ENCODE measurements at places on chromosomes 13 and 19.
A peak's percentile ranks its signal among the peaks of the same experiment; 100 is the strongest.

DNA sequence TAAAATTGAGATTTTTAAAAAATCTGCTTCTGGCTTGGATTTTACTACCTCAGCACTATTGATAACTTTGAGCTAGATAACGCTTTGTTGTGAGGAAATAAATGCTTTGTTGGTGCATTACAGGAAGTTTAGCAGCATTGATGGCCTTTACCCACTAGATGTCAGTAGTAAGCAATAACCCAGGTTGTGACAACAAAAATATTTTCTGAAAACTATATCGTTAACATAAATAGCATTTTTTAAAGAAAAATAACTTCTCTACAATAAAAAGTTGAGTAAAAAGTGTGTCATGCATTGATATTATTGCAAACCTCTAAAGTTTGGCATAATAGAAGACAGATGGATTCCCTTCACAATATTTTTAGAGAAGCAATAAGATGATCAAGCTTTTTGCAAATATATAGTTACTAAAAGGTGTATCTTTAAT is 1246.5 kb downstream of the UQCRFS1 start:
- DNase-seq: no peak

DNA sequence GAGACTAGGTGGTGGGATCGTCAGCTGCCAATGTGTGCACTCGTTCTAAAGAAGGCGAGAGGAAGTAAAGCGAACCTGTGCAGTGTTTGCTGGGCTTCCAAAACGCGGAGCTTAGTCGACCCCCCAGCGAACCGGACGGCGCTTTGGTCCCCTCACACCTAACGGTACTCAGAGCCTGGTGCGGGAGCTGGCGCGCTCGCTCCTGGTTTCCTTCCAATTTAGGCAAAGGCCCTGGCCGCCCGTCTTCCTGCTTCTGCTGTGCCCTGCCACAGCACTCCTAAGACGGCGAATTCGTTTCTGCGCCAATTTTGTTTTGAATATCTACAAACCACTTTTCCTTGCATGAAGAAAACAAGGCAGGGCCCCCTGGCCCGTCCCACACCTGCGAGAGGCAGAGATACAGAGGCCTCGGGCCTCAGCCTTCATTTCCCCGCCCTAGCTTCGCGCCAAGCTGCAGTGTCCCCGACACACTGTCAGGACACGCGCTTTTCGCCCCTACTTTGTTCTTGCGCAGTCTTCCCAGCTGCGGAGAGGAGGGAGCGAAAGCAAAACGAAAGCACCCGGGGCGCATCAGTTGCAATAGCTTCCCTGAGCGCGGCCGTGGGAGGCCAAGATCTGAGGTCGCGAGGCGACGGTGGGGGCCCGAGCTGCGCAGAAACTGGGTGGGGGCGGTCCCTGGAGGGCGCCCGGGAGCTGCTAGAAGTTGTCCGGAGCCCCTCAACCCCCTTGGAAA is 111.9 kb downstream of the KCNRG start:
- DNase-seq: no peak

- no peak for DNase-seq
These were observed 9.5 kb downstream of the PHLDB3 start for GRCh38 chr19:43495082-43495481.

DNA sequence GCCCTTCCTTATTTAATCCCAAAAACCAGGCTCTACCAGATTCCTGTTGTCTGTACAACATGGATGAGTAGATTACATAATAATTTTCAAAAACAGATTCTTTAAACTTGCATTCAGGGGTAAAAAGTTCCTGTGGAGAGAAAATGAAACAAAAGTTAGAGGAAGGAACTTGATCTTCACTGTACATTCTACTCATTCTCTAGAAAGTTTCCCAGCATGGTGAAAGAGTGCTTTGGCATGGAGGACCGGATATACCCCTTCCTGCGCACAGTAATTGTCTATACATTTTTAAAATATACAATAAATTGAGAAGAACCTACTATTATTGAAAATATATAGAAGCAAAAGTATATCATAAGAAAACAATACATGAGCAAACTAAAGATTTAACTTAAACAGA is 274.2 kb downstream of the ITGBL1 start:
- no peak for DNase-seq

GRCh38 chr19:55460670-55461258 is 678 bp downstream of the ISOC2 start:
- no peak for DNase-seq

- DNase-seq: no peak
These were observed 250.0 kb downstream of the DNAJC15 start for GRCh38 chr13:43273362-43273761.

GRCh38 chr19:35852029-35852780 is at the start of gene NPHS1:
Gene NPHS1 (minus strand): TSS chr19:35852504. CDS start chr19:35851837, 667 bp downstream.
- no peak for DNase-seq

- DNase-seq: no peak
These were observed 52.8 kb downstream of the GADD45B start for GRCh38 chr19:2528675-2529101.

DNA sequence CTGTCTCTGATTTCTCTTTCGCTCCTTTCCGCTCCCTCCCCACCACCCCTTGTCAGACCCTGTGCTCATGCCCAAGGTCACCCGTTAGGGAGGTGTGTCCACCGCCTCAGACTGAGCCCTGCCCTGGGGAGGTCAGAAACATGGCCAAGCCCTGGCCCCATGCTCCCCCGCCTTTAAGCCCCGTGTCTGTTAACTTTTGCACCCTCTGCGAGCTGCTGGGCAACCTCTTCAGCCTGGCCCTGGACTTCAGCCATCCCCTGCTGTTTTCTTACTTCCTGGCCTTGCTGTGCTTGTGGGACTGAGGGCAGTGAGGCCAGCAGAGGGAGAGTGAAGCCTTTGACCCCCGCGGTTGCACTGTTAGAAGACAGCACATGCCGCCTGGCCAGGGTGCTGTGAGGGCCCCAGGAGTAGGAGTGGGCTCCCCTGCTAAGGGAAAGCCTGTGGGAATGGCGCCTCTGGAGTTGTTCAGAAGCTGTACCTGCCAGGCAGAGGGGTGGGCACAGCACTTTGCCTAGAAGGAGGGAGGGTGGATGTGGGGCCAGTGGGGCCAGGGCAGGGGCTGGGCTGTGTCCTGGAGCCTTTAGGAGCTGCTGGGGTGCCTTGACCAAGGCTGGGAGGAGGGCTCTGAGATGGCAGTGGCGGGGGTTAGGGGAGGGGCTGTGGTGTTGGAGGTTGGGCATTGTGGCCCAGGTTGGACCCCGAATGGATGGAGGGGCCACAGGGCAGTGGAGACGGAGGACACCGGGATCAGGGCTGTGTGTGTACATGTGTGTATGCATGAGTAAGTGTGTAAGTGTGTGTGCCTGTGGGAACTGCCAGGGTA is 7.9 kb downstream of the UPF1 start:
- no peak for DNase-seq

- DNase-seq: no peak
These were observed 56.6 kb upstream of the RANBP3 start for GRCh38 chr19:6034512-6034911.

- DNase-seq: no peak
These were observed 239.7 kb upstream of the ZNF507 start for GRCh38 chr19:32105527-32106310.

DNA sequence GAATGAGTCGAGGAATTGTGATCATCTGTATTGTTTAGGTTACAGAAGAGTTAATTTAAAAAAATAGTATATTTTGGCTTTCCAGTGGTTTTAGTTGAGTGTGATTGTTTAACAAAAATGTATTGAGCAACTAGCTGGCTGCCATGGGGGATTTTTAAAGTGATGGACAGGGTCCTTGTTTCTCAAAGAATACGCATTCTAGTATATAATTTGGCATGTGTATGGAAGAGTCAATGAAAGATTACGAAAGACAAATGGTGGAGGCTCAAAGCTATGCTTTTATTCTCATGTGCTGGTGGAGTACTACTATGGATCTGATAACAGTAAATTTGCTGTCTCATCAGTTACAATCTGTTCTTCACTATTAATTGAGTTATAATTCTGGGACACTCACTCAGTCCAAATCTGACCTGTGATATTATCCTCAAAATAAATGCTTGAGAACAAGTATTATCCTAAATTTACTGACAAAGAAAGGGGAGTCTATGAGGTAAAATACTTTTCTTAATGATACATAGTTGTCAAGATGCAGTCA is 240.0 kb downstream of the GPC6 start:
- no peak for DNase-seq

DNA sequence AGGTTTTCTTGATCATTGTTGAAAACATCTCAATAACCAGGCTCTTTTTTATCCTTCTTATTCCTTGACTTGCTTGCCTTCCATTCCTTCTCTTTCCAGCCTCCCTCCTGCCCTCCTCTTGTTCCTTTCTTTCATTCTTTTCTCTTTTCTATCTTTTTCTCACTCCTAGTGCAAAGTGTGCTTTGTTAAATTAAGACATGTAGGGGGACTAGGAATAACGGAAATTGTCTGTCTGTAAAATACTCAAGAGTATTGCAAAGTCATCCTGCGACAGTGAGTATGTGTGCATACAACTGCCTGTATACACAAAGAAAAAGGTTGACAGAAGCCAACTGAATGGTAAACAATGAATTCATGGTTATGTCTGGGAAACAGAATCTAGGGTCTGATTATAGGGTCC is 70.1 kb downstream of the LRRC63 start:
- no peak for DNase-seq

DNA sequence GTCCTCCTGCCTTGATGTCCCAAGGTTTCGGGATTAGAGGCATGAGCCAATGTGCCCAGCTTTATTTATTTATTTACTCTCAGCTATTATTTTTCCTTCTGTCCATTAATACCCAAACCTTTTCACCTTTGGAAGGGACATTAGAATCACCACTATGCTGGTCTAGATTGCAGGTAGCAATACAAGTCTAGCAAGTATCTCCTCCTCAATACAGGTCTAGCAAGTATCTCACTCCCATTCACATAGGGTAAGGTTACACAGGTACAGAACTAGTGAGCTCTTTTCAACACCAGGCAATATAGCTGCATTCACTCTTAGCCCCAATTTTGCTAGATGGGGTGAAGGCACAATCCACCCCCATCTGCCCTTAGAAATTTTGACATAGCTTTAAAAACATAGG is 17.4 kb upstream of the SPRYD7 start:
- no peak for DNase-seq

DNA sequence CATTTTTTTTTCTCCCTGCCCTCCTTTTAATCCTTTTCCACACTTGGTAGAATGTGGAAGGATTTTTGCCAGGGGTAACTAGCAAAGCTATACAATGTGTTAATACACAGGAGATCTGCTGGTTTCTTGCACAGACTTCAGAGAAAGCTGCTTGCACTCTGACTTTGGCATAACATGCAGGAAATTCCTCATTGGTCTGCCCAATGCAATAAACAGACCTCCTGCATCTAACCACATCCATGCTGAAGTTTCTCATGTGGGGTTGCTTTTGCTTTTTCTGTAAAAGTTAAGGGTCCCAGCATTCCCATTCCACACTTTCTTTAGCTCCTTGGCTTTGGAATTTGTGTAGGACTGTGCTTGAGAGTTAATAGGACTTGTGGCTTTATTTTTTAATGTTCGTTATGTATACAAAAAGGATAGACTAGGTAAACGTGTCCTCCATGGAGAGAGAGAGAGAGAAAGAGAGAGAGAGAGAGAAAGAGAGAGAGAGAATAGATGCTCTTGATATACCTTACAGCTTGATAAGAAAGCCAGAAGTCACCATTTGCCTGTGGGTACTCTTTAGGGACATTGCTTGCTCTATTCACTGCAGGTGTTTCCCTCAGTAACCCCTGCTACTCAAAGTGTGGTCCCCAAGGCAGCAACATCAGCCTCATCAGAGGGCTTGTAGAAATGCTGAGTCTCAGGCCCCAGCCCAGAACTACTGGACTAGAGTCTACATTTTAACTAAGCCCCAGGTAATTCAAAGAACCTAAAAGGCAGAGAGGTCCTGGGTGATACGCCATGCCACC is 170.5 kb downstream of the SHISA2 start:
- peak; percentile 34 for DNase-seq

- DNase-seq: no peak
These were observed 484.5 kb downstream of the LIG4 start for GRCh38 chr13:107730813-107731212.

GRCh38 chr13:23608701-23609413 is 38.6 kb downstream of the TNFRSF19 start:
- DNase-seq: no peak

- peak; percentile 47 for DNase-seq
These were observed 1.1 kb downstream of the MAB21L1 start for GRCh38 chr13:35475212-35475959.

DNA sequence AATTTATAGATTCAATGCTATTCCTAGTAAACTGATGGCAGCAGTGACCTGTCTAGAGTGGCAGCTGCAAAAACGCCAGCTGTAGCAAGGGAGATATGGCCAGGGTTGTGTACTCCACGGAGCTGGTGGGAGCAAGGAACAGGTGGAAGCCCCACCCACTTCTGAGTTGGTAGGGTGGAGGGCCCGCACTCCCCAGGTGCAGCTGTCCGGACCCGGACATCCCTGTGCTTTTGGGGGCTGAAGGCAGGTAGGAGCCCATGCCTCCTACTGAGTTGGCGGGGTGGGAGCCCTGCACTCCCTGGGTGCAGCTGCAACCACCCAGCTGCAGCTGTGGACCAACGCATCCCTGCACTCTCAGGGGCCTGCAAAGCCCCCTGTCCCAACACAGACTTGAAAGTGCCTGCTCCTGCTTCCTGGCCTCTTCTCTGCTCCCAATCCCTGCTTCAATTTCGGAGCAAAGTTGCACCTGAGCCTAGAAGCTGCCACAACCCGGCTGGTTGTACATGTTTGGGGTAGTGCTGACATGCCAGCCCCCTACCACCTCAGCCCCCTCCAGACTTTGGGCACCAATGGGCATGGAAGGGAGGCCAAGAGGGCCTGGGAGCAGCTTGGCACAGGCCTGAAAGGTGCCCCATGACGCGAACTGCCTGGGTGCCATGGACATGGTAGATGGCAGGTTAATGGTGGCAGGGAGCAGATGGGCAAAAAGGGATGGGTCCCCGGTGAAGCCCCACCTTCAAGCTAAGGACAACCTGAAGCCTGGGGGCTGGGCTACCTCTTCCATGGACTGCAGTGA is 19.8 kb downstream of the UGGT2 start:
- DNase-seq: peak; percentile 63

DNA sequence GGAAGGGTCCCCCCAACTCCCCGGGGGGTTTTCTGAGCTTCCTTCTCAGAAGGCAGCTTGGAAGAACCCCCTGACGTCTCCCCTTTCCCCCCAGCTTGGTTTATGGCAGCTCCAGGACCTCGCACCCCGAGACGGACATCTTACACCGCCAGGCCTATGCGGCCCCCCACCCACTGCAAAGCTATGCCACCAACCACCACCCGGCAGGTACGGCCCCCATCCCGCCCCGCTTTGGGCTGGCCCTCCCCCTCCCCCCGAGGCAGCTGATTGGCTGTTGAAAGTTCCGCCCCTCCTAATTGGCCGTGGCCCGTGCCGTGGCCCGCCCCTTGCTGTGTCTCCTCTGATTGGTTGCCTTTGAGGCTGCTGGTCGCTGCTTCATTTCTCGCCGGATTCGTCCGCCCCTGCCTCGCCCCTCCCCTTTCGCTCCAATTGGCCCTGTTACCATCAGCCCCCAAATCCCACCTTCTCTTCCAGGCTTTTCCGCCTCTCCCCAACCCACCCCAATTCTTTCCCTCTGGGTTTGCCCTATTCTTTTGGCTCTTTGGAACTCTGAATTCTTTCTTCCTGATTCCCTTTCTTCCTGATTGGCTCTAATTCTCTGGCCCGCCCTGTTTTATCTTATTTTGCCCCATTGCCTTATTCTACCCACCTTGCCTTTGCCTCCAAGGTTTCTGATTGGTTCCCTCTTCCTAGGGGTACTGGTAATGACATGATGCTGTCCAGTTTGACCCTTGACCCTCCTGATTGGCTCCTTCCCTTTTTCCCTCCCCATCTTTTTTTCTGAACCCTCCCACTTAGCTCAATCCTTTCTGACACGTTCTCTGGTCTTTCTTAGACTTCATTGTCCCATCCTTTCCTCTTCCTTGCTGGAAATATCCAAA is 2.5 kb downstream of the PRR12 start:
- DNase-seq: peak; percentile 82

Data from SJSA1 (cell line).